ENCODE measurements at places on chromosomes 12 and 14.

GRCh38 chr14:63343878-63344277, 25.1 kb upstream of the GPHB5 start:
- DNase-seq, result no peak

DNA sequence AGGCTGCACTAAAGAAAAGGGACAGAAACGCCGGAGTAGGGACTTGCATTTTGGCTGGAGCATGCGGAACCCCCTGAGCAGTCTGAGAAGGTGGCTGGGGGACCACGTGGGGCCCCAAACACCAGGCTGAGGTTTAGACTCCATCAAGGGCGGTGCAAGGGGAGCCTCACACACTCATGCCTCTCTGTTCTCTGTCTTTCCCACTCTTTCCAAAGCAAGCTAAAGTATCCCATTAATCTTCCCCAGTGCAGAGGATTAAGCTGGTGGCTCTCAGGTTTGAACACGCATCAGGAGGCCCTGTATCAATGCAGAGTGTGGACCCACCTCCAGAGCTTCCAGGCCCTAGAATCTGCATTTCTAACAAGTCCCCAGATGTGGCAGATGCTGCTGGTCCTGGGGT, 13.5 kb downstream of the CCDC197 start:
- no peak for DNase-seq

DNA sequence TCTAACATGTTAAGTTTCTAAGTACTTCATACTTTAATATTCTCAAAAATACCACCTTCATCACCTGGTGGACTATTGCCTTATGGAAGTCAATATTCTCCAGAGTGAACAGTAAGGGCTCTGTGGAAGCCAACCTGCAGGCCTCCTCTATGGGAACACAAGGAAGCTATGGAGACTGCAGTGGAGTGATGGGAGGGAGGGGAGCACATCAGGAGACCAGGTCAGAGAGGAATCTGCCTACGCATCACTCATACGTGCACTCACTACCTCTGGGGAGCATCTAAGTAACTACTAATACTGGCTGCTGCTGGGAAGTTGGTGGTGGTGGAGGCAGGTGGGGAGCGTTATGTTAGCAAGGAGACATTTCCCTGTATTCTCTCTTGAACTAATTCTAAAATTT, 19.9 kb downstream of the HECTD4 start:
- DNase-seq, result no peak

GRCh38 chr14:68574906-68575305, 218.0 kb downstream of the ZFP36L1 start:
- DNase-seq, result no peak

DNA sequence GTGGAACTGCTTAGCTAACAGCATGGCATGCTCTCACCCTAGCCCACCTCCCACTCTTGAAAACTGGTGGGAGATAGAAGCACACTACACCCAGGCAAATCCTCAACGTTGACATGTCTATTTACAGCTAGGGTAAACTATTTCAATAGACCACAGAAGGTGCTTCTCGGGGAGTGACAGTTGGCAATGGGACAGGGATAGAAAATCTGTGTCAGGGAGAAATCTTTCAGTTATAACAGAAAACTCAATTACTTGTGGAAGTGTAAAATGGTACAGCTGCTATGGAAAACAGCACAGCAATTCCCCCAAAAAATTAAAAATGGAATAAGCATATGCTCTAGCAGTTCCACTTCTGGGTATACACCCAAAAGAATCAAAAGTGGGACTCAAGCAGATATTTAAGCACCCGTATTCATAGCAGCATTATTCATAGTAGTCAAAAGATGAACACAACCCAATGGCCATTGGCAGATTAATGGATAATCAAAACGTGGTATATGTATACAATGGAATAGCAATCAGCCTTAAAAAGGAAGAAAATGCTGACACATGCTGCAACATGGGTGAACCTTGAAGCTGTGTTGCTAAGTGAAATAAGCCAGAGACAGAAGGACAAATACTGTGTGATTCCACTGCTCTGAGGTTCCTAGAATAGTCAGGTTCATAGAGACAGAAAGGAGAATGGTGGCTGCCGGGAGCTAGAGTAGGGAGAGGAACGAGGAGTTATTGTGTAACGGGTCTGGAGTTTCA, 92.5 kb downstream of the STAB2 start:
- no peak for DNase-seq

DNA sequence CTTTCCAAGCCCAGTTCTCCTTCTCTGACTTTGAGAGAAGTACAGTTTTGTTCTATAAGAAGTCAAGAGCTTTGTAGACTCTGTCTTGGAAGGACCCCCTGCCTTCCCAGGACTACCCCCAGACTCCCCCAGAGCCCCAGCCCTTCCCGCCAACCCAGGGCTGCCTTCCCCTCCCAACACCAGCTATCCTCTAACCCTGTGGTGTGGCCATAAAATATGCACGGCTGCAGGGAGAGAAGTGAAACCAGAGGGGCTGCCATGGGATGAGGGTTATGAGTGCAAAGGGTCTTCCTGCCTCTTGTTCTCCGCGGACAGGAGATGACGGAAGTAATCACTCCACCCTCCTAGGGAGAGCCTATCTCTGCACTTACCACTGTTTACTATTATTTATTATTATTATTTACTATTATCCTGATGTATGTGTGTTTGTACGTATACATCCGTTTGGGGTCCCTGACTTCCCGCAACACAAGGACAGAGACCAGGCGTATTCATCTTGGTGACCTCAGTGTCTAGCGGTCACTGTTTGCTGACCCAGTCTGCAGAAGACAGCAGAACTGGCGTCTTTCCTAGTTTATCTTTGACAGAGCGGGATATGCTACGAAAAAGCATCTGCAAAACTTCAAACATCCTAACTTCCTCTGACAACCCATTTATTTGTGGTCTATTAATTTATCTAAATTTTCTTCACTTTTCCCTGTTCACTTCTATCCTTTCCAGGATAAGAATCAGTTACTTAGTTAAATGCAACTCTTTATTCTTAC, 3.5 kb upstream of the SCNN1A start:
- DNase-seq, result no peak

GRCh38 chr12:83318386-83319098, 631.8 kb downstream of the TMTC2 start:
- DNase-seq, result no peak

DNA sequence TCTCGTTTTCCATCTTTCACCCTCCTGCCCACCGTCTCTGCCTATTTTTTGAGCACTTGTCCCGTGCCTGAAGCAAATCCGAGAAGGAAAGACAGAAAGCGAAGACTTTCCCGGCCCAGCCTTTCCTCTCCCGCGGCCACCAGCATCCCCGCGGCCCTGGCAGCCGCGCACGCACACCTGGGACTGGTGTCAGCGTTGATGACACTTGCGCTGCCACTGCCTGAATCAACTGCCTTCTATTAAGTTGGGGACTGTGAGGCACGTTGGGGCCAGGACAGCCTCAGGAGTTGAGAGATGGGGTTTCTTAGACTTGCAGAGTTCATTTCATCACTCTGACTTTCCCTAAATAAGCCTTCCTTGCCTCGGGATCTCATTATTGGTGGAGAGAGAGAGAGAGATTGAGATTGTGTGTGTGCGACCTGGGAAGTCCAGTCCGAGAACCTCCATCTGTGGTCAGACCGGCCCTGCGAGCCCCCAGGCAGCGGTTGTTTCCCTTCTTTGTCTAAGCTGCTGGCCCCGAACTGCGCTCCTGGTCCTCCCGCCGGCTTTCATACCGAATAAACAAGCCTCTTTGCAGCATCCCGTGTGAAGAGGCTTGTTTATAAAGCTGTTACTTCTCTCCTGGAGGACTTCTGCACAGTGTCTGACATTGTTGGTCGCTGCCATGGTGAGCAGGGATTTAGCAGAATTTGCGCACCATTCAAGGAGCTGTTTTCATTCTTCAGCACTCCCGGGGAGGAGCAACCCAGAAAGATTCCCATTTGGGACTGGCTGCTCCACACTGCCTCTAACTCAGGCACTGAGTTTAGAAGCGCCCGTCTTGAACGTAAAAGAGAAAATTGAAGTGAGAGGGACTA, 1.5 kb downstream of the PDZRN4 start:
- no peak for DNase-seq

DNA sequence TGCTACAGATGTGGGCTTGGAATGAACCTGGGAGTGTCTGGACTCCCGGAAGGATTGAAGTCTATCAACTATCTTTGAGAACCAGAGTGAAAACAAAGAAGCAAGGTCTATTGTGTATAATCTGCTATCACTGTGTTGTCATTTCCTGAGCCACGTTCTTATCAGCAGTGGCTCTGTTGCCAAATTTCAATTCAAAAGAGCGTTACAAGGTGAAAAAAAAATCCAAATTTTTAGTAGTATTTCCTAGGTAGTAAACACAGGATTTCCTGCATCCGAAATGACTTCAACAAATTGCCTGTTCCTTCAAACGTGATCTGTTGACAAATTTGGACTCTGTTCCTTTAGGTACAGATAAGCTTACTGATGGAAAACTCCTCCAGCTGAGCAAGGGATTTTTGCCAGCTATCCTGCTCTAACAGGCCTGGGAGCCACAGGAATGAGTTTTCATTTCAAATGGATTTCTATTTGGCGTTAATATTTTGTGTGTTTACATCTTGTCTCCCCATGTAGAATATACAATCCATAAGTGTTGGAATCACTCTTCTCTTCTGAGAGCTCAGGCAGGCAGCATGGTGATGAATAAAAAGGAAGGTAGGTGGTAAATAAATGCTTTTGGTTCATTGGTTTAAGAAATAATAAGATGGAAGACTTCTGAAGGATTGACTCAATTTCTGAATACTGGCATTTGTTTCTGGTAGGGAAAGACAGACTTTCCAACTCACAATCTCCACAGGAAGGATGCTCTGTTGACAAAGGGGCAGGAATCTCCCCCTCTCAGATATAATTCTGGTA, 58.5 kb downstream of the GPR135 start:
- no peak for DNase-seq

- DNase-seq, result no peak
These were observed 334.5 kb downstream of the CACNA1C start for GRCh38 chr12:2387103-2387834.

- no peak for DNase-seq
These were observed 57.2 kb upstream of the RHOJ start for GRCh38 chr14:63147018-63147417.

DNA sequence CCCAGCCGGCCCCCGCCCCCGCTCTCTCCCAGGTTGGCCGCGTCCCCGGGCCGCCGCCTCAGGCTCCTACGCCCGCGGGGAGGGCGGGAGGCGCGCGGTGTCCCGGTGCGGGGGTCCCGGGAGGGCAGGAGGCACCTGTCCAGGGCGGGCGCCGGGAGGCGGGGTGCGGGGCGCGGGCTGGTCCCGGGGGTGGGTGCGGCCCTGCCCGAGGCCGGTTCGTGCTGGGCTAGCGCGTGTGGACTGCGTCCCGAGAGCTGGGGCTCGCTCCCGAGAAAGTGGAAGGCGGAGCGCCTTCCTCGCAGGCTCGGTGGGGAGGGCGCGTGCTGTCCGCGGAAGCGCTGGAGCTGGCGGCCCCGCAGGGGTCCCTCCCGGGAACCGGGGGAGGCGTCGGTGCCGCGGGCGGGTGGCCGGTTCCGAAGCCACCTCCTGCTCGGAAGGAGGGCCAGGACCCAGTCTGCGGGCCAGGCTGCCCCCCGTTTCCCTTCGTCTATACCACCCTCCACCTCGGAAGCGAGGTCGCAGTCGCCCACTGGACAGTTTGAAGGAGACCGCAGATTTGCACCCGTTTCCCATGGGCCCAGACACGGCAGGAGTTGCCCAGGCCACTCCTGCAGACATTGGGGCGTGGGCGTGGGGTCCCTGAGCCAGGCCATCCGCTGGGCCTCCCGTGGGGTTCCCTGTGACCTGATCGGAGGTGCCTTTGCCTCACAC, 636 bp downstream of the ZFYVE21 start:
- DNase-seq, result peak; percentile 80

DNA sequence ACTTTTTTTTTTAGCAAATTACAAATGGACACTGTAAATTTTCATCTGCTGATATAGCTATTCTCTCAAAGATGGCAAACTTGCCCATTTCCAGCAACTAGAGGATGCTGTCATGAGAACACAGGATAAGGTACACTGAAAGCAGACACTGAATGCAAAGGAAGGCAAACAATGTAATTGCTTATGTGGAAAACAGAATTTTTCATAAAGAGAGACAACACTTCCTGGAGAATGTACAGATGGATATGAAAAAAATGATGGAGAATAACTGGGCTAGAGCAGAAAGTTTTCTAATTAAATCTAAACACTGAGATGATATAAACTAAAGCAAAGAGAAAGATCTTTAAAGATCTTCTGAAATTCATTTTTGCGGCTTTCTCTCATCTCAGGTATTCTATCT, 581 bp downstream of the CD69 start:
- no peak for DNase-seq

DNA sequence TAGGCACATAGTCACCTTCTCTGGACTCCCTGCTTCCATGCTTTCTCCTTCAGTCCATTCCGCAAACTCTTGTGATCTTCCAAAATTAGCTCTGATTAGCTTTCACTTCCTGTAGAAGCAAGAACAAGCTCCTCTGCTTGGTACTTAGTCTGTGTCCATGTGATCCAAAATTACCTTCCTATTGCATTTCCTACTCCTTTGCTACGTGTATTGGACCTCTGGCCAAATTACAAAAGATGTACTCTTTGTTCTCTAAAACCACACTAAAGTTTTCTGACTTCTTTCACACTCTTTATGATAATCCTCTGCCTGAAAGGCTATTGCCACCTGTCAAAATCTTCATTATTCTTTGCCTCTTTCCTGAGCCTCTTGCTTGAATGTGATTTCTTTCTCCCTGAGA, 786 bp upstream of the TSFM start:
- no peak for DNase-seq

DNA sequence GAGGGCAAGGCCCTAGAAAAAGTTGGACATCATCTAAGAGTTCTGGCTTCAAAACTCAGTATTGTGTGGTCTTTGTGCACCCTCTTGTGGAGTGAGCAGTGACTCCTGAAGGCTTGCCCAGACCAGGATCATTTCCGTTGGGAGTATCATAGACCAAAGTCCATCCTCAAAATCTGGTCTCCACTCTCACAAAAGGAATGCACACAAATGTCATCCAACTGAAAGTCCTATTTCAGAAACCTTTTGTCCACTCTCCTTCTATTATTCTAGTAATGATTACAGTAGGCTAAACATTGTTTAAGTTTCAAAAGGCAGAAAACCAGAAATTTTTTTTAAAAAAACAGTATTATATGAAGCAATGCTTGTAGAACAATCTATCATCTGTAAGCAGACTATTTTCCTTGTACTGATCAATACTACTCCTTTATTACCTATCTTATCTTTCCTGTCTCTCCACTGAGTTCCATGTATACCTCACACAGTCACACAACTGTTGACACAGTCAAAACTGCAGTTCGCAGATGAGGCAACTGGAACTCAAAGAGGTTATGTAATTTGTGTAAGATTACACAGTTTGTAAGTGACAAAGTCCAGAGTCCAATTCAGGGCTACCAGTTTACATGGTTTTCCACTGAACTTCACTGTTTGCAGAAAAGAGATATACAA, 41.4 kb downstream of the COX16 start:
- peak; percentile 40 for DNase-seq

DNA sequence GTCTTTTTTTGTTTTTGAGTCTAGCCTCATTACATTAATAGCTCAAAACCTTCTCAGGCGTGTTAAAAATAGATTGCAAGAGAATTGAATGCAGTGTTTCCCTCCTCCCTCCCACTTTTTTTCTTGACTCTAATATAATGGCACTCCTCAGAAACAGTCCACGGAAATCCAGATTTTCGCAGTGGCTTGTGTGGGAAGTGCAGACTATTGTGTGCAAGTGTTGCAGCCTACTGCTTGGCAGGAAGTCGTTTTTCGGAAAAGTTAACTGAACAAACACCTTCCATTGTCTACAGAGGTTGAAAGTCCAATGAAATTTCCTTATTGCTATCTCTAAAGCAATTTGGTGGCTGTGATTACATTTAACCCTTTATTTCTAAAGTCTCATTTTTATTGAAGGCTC, 147.9 kb upstream of the E2F7 start:
- no peak for DNase-seq
